ENCODE measurements at places on chromosomes 1 and 21.

DNA sequence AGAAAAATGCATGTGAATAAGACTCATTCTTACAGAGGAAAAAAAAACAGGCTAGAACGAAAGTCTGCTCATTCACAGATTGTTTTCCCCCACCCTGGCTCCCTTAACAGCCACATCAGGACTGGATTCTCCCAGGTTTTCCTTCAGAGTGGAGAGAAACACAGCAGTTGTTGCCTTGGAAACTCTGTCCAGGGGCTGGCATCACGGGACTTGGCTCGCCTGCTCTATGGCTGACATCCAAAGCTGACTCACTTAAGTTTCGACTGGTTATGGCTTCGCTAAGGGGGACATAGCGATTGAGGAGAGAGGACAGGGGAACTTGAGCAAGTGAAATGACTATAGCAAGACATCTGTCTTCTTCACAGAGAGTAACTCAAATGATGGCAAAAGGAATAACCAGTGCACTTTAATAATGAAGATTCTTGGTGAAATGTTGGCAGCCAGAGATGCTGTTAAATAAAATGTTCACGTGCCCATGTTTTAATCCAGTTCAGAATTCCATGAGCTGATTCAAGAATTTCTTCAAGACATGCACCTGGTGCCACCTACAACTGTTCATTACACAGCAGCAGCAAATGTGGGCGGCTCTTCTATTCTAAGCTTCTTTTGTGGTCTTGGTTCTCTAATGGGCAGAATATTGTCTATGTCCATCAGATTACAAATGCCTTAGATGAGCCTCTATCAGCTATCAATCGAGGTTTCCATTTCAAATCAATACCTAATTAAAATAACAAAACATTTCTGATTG, 21.8 kb downstream of the MIS18A start:
- DNase-seq = no peak

DNA sequence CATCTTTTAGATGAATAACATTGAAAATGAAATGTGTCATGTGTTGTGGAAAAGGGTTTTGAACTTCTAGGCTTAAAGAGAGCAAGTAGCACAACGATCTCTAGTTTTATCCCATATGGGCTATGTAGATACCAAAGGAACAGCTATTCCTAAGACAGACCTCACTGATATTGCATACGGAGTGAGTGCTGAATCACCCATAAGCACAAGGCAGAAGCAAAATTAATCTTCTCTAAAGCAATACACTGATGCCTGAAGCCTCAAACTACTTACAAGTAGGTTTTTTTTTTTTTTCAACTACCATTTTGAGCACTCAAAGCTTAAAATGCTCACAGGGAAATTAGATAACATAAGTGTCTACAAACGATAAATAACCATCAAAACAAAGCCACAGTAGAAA, 5.0 kb upstream of the KMO start:
- no peak for DNase-seq

DNA sequence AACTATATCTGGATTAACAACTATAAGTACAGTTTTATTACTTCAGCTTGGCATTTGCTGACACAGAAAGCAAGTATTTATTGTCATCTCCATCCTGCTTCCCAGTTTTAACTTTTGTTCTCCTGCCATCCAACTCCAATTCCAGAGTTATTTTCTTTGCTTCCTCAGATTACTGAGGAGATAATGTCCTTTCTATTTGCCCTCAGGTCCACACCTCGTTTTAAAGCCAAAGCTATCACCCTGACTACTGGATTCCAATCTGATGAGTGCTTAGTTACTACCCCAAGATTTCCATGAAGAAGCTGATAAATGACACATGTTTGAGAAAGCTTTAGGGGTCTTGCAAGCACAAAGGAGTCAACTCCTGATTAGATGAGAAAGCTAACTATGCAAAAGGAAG, 25.2 kb downstream of the ACKR1 start:
- no peak for DNase-seq

DNA sequence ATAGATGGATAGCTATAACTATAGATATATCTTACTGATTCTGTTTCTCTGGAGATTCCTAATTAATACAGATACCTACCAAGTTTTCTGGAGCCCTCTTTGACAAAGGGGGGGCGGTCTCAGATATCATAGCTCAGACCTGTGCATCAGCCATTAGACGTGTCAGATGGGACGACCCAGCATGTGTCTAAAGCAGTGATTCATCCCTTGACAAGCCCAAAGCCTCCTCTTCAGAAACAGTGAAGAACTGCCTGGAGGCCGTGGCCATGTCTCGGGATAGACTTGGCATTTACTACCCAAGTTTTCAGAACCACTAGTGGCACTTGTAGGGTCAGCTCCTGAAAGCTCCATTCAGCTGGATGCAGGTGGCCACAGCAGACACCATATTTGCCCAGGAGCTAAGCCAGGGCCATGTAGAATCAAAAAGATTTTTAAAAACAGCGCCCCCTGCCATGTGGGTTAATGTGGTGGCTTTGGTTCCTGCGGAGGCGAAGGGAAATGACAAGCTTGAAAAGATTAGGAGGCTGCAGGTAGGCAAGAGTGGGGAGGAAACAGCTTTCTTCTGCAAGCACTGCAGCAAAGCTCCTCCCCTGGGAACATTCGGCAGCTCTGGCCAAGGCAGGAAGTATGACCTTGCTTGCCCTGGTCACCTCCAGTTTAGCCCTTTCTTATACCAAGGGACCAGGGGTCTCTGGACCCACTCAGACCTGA, 82.2 kb downstream of the FBXO2 start:
- peak; percentile 78 for DNase-seq

DNA sequence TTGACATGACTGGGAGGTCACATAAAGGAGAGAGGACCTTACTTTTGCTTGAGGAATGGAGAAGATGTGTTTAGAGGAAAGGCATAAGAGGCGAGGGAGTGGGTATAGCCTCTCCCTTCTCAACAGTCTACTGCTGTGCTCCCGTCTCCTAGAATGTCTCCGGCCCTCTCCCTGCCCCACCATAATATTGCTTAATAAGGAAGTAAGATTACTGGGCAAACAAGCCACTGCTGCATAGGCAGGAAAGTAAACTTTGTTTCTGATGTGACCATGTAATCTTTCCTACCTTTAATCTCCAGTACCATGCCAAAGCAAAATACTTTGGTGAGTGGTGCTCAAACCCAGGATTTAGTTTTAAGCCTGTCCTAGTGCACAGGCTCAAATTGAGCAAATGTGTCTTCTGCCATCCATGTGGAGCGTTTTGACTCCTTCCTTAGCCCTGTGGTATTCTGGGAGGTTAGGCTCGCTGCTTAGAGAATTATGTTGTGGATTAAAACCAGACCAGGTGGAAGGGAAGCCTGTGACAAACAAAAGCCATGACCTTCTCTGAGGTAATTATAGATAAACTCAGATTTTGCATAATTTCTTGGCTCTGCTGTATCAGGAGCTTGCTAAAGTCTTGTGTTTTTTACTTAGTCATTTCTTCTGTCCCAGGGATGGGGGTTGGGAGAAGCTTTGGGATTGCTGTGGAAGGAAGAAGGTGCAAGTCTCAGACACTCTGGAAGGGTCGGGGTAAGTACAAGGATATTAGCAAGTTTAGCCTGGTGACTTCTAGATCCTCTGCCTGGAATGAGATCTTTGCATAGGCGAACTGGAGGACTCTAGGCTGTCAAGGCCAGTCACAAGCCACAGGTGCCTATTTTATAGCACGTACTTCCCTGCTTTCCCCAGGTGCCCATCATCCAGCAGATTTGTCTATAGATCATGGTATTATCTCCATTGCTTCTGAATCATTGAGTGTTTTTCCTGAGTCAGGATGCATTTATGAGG, 34.5 kb upstream of the DIPK1A start:
- DNase-seq = no peak

DNA sequence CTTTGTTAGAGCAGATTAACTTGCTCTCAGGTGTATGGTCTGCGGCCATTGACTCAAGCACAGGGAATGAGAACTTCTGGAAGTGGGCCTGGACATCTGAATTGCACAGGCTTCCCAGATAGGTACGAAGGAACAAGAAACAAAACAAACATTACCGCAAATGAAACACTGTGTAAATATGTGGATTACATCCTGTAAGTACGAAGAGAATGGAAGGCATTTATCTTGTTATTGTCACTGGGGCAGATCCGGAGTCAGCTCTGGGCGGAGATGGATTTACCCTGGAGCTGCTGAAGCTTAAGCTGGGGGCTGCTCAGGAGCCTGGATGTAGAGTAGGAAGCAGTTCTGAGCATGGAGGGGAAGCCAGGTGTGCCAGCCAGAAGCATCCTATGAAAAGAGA, 6.8 kb downstream of the HES2 start:
- DNase-seq = no peak

DNA sequence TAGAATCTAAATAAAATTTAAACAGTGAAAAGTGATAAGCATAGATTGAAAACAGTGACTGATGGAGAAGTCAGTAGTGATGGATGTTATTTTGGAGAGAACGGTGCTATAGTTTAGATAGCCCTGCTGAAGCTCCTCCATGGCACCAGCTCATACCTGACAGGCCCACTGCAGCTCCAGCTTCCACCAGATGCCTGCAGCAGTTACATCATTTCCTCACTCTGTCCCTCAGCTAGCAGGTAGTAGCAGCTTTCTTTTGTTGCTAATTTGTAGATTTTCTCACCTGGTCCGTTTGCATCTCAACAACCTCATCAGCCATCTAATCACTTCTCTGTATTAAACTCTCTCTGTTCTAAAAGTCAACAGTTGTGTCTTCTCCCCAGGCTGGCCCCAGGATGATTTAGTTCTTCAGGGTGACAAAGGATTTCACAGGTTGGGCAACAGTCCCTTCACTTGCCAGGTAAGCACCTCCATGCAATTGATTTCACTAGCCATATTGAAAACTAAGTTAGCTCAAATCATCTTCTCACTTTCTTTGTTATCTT, 128.3 kb downstream of the LMX1A start:
- no peak for DNase-seq

DNA sequence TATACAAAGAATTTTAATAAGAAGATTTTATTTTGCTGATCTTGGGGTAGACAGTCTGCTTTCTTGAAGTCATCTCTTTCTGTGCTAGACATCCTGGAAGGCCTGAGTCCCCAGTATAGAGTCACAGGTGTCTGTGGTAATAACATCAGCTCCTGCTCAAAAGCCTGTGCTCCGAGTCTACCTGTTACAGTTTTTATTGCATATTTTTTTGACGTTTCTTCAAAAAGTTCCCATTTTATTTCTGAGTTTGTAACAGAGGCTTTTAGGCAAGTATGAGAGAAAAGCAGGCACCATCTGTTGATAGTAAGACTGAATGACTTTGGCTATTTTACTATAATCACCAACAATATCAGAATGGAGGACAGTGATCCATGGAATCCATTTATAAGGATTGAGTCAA, 58.0 kb upstream of the WDR26 start:
- DNase-seq = no peak

DNA sequence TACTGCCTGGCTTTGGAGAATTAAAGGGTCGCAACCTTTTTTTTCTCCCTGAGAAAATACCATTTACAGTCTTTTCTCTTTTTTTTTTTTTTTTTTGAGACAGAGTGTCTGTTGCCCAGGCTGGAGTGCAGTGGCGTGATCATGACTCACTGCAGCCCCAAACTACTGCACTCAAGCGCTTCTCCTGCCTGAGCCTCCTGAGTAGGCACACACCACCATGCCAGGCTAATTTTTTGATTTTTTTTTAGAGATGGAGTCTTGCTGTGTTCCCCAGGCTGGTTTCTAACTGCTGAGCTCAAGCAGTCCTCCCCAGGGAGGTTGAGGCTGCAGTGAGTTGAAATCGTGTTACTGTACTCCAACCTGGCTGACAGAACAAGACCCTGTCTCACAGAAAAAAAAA, 24.6 kb downstream of the UBE4B start:
- DNase-seq = no peak

GRCh38 chr1:170790175-170790574, 126.2 kb downstream of the PRRX1 start:
- DNase-seq = no peak

GRCh38 chr1:177368255-177368654, 197.5 kb downstream of the BRINP2 start:
- no peak for DNase-seq

DNA sequence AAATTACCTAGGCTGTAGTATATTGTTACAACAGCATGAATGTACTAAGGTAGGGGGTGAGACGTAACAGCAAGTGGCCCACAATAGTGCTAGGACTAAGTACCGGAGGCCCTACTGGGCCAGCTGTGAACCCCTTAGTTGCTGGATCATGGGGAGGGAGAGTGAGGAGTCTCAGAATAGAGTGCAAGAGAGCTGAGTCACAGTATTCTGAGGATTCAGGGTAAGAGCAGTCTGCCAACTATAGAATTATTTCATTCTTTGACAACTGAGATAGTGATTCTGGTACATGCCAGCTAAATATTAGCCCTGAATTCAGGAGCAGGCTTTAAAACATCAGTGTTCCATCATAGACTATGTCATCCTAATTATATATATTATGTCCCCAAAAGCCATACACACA, 218.7 kb downstream of the TM2D1 start:
- DNase-seq = no peak

GRCh38 chr21:44702973-44703730, 6.2 kb downstream of the KRTAP10-12 start:
- DNase-seq = no peak

- DNase-seq = peak; percentile 10
Measured at GRCh38 chr1:30286241-30286987, 437.0 kb downstream of the MATN1 start.

GRCh38 chr1:26278724-26279455, 996 bp upstream of the SH3BGRL3 start:
- no peak for DNase-seq

DNA sequence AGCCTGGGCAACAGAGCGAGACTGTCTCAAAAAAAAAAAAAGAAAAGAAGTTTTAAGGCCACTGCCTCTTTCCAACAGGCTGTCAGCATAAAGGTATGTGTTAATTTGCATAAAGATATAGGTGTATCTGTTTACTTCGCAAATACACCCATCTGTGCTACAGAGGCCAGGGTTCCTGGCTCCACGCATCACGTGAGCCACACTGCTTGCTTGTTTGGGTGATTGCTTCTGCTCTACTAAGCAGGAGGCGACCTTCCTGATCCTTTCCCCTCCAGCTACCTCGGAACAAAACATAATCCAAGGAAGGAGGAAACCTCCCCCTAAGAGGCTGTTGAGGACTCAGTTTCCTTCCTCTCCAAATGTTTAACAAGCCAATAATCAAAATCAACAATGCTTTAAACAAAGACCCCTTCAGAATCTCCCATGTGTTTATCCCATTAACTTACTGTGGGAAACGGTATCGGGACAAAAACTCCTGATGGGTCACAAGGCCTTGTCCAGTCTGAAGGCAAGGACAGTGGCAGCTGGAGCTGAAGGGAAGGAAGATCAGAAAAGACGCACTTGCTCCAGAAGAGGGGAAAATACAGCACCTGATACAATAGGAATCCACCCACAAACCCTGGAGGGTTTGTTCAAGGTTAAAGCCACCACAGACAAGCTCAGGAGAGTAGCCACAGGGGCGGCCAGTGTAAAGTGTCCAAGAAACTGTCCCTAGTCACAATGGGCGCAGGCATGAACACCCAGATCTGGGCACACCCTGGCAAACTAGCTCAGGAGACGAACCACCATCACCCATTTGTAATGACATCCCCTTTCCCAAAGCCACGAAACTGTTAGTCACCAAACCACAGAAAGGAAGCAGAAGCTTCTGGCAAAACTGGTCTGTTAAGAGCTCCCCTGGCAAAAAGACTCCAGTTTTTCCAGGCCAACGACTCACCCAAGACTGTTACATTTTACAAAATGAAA, 17.2 kb downstream of the CTNNBIP1 start:
- DNase-seq = no peak

Data from ELF-1 (cell line).